ENCODE measurements at places on chromosomes 6 and 20. TPM values are rescaled to one million over a fixed set of nuclear protein-coding genes. Genes with fewer than 3 reads are reported as not detected.
A peak's percentile ranks its signal among the peaks of the same experiment; 100 is the strongest.

GRCh38 chr6:129370268-129370916 is 339.6 kb downstream of the ARHGAP18 start:
- DNase-seq = peak; percentile 24

DNA sequence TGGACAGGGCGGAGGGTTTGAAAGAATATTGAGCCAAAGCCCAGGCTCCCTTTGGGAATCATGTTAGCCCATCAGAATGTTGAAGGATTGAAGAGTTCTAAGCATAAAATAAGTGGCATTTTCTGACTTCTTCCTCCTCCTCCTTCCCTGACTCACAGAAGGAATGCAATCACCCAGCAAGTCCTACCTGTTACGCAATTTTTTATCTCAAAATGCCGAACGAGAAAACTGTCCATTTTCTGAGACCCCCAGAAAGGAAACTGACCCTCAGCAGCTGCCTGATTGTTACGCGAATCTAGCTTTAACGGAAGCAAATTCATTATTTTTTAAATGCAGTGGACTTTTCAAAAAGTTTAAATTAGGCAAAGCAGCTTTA is 4.7 kb upstream of the DNAJC5 start:
- DNase-seq = no peak

IMPG1 gene
- total RNA-seq = not detected

- no peak for DNase-seq
Measured at GRCh38 chr6:91868539-91869202, 1281.8 kb upstream of the MAP3K7 start.

DNA sequence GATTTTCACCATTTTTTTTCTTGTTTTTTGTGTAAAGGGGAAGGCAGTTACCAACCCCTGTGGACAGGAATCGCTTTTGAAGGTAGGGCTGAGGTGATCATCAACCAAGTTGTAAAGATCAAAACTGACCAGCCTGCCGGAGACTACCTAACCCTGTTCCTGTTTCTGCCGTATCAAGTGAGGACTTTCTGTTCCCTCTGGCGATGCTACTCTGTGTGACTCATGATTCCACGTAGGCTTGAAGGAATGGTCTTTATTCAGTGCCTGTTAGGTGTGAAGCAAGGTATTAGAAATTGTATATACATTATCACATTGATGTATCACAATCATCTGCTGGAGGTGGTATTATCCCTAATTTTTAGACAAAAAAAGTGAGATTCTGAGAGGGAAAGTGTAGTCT is 161.3 kb downstream of the SOX4 start:
- DNase-seq = no peak

DNA sequence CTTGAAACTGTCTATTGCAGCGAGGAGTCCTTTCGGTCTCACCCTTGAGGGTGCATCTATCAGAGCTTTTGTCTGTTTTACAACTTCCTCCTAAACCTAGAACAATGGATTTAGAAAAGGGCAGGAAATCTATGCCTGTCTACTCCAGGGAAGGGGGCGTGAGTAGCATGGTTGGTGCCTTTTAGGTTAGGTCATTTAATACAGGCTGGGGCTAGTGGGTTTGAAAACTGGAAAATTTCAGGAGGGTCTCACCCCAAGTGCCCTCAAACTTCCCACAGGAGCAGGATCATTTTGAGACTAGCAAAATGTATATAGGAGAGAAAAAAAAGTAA is 33.5 kb upstream of the BMP6 start:
- DNase-seq = no peak

DNA sequence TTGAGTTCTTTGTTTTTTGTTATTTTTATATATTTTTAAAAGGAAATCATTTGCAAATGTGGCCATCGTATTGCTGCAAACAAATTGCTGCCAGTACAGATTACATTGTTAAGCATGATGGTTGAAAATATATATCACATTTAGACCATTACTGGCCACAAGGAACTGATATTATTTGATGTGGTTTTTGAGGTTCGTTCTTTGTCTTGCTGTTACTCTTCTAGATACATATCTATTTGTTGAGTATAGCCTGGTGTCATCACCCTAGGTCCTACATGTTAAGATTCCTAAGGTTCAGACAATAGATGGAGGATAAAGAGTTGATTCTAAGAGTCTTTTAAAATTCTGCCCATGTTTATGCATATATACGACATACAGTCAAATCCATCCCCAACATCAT is 306.0 kb downstream of the FARS2 start:
- DNase-seq = no peak

- DNase-seq = no peak
Measured at GRCh38 chr6:6515691-6516607, 72.6 kb upstream of the LY86 start.

DNA sequence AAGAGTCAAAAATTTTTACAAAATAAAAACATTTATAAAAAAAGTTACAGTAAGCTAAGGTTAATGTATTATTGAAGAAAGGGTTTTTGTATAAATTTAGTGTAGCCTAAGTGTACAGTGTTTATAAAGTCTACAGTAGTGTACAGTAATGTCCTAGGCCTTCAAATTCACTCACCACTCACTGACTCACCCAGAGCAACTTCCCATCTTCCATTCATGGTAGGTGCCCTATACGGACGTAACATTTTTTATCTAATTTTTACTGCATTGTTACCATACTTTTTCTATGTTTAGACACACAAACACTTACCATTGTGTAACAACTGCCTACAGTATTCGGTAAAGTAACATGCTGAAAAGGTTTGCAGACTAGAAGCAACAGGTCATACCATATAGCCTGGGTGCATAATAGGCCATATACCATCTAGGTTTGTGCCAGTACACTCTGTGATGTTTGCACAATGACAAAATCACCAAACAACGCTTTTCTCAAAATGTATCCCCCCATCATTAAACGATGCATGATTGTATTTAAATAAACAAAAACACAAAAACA is 6.0 kb downstream of the MTFR2 start:
- DNase-seq = no peak

PRKN gene
- total RNA-seq = not detected

DNA sequence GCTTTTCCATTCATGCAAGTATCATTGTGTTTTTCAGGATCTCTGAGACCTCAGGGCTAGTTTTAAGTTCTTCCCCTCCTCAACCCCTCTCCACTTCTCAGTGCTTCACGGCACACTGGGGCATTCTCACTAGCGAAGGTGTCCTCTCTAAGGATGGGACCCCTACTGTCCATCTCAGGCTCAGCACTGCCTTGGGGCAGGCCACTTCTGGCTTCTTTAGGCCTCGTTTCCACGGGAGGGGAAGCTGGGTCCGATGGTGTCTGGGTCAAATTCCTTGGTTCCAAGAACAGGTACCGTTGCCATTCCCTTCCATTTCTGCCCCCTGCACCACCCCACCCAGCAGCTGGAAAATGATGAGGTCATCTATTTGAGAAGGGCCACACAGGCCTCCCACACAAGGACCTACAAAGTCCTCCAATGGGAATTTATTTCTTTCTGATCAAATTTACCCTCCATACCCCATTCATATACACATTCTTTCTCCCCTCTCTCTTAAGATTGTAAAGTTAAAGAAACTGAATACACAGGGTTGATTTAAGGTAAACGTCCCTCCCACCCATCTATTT is 17.2 kb downstream of the GNAS start:
- no peak for DNase-seq

CLPSL1 gene
- total RNA-seq = not detected

DNA sequence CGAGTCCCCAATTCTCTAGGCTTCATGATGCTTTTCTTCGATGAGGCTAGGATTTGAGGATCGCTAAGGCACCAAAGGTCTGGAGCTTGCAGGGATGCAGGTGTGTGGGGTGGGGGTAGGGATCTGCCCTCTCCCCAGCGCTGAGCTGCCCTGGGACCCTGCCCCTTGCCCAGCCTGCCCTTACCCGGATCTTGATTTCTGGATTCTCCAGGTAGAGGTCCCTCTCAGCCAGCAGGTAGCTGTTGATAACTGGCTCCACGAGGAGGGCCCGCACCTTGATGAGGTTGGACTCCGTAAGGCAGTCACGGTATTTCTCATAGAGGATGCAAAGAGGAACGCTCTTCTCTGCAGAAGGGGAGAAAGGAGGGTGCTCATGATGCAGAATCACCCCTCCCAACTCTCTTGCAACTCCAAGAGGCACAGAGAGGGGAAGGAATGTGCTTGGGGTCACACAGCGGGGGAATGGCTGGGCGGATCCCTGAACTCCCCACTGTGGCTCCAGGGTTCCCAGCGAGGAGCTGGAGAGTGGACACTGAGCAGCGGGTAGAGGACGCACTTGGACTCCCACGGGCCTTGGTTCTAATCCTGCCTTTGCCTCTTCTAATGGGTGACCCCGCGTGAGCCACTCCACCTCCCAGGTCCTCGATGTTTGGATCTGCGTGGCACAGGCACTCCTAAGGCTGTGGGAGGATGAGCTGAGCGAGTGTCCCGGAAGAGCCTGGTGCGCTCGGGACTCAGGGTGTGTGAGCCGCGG is 32.7 kb downstream of the TGM2 start:
- peak; percentile 39 for DNase-seq

SEL1L2 gene
- total RNA-seq = not detected

- DNase-seq = peak; percentile 53
Measured at GRCh38 chr6:39137245-39137644, 22.3 kb upstream of the SAYSD1 start.

IP6K3 gene
- 0.45 TPM for total RNA-seq

GRCh38 chr6:41470331-41471063 is 75.7 kb upstream of the FOXP4 start:
- DNase-seq = no peak

- DNase-seq = no peak
Measured at GRCh38 chr6:87645080-87645479, 55.1 kb downstream of the ORC3 start.

GRCh38 chr6:143691900-143692636 is 14.3 kb downstream of the PHACTR2 start:
- DNase-seq = no peak

- DNase-seq = no peak
Measured at GRCh38 chr20:17657898-17658647, 24.0 kb downstream of the RRBP1 start.

LPA gene
- total RNA-seq = not detected

DNA sequence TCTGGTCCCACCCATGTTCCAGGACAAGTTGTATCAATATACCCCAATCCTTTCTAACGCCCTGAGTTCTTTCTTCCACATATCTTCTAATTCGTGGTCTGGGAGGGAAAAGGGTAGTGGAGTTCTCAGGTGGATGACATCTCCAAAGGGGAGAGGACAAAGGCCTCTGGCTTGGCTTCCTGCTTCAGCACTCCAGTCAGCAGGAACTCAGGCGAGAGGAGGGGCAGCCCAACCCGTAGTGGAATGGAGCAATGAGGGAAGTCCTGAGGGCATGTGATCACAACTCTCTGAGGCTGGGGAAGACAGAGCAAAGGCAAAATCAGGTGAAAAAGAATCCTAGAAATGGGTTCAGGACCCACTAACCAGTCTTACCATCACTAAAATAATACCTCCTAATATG is 9.6 kb upstream of the NRM start:
- DNase-seq = peak; percentile 29

VEGFA gene
- total RNA-seq = 174 TPM

DNA sequence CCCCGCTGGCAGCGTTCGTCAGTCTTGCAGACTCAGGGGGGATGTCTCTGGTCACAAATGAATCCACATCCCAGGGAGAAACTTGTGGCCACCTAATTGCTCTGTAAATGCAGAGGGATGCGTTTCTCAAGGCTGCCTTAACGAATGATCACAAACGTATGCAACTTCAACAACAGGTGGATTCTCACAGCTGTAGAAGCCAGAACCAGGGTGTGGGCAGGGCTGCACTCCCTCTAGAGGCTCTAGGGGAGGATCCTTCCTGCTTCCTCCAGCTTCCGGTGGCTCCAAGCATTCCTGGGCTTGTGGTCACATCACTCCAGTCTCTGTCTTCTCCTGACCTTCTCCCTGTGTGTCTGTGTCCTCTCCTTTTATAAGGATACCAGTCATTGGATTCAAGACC is 3.3 kb upstream of the TAF4 start:
- DNase-seq = no peak

RIMS1 gene
- total RNA-seq = 3.4 TPM

NKAIN4 gene
- 2.7 TPM for total RNA-seq

- no peak for DNase-seq
Measured at GRCh38 chr6:101666256-101666655, 272.7 kb downstream of the GRIK2 start.

Measured in Caco-2 (cell line).